ENCODE measurements at places on chromosomes 2 and 18.

GRCh38 chr2:31081492-31081891, 56.7 kb downstream of the GALNT14 start:
- DNase-seq, result no peak

DNA sequence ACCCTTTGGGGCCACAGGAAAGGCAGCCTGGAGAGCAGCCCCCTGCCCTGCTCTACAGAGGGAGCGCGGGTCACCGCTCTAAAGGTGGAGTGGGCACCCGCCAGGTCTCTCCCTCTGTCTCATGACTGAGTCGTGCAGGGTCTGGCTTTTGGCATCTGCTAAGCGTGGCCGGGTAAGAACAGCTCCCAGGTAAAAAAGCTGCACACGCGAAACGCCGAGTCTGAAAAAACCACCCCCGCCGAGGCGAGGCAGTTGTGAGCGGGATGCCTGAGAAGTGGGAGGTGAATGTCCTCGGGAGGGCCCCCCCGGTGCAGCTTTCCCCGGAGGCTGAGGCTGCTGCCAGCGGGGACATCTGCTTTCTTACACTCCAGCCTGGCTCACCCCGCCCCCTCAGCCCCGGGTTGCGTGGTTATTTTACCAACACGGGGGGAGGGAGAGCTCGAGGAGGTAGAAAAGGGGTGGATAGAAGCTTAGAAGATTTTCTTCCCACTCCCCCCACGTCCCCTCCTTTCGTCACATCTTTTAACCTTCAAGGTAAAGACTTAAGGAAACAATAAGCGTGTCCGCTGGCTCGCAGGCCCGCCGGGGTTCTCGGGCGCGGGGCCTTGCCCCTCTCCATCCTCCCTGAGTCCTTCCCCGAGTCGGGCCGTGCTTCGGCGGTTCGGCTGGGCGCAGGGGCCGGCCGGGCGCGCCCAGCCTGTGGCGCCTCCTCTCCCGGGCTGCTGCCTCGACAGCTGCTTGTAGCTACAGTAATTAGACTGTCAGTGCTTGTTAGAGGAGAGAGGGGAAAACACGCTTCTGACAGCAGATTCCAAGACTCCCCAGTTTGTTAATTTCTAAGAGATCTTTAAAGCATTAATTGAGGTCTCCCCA, 70.6 kb upstream of the PSMD14 start:
- peak; percentile 41 for DNase-seq

GRCh38 chr2:43005245-43005974, 213.0 kb upstream of the HAAO start:
- no peak for DNase-seq

GRCh38 chr2:127255146-127255545, 35.0 kb upstream of the CYP27C1 start:
- no peak for DNase-seq

DNA sequence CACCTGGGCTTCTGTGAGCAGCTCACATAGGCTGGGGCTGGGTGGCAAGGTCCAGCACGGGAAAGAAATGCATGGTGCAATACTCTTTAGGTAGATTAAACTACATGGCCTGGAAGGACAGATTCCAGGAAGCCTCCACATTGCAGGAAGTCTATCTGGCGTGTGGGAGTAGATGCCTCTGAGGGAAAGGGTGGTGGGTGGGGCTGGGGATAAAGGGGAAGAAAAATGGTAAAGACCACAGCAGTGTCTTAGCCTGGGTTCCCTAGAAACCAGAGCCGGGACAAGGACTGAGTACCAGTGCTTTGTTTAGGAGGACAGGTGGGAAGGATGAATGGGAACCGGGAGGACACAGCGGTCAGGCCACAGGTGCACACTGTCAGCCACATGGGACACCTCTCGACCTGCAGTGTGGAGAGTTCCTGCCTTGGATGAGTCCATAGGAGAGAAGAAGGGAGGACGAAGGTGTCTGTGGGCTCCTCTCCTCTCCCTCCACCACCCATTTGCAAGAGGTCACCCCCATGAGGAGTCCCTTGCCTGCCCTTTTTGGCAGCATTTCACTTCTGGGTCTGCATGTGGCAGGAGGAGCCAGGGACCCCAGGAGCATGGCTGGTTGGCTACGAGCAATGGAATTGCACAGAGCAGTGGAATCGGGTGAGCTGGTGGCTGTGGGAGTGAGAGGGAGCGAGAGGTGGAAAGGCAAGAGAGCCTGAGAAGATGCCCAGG, 91.5 kb upstream of the HS6ST1 start:
- DNase-seq, result no peak

- DNase-seq, result no peak
Measured at GRCh38 chr2:18525236-18525635, 35.2 kb downstream of the RDH14 start.

DNA sequence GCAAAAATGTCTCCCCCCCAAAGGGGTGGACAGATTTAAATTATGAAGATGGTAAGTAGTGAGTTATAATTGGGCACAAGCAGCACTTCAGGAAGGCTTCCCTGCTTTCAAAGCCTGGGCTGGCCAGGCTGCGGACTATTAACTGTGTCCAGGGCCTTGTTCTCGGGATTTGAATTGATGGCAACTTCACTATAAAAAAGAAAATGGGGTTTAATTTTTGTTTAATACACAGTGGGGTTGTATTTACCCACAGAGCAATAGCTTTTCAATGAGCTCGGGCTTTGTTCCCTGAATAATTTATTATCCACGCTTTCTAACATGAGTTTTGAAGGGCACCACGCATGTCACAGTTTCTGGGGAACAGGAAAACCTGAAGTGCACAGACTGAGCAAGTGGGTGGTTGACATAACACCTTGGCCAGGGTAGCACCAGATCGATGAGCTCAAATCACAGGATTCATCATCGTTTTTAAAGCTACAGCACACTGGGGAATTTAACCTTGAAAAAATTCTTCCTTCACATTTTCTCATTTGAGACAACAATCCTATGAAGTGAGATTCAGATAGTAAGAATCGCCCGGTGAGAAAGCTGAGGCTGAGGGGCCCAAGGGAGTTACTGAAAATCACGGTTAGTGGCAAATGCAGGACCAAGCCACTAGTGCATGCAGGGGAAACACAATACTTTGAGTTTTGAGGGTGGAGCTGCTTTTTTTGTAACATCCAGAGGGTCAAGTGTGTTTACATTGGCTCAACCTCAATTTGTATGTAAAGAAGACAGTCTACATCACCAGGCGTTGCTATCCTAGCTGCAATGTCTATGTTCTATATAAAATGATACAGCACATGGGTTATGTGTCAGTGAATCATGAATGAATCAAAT, 28.9 kb upstream of the LMAN1 start:
- no peak for DNase-seq

DNA sequence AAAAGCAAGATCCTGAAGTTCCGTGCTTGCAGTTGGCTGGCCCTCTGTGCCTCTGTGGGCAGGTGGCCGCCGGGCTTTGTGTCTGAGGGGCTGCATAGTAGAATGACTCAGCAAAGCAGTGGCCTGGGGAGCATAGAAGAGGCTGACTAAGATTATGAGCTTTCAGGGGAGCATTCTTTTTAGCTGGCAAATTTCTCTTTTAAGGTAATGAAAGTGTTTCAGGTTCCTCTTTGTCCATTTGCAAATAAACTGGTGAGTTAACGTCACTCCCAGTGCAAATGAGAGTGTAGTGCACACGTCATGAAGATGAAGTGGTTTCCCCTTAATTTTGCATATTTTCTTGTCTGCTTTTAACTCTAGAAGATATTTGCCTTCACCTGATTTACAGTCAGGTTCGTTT, 98.6 kb downstream of the BCL2L11 start:
- no peak for DNase-seq

- DNase-seq, result no peak
Measured at GRCh38 chr2:99682275-99683060, 192.7 kb upstream of the REV1 start.

DNA sequence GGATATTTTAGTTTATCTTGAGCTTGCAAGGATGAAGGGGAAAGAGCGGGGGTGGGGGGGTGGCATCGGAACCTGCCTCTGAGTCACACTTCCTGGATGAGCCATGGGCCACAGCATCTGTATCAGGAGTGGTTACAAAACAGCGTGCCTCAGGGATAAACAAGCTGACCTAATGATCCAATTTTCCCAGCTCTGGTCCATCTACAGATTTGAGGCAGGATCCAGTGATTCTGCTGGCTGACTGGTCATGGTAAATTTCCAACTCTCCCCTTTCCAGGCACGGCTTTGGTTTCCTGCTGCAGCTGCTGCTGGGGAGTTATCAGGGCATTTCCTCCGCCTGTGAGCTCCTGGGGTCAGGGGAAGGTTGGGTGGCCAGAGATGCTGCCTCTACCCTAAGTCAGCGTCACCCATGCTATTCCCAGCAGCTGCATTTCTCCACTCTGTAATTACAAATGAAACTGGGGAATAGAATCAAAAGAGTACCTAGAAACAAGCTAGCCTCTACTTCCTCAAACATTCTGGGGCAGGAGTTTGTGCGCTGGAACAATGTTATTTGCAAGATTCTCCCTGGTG, 4.7 kb upstream of the HPCAL1 start:
- DNase-seq, result peak; percentile 60

- DNase-seq, result peak; percentile 72
Measured at GRCh38 chr2:88638743-88639142, 11.5 kb upstream of the EIF2AK3 start.

DNA sequence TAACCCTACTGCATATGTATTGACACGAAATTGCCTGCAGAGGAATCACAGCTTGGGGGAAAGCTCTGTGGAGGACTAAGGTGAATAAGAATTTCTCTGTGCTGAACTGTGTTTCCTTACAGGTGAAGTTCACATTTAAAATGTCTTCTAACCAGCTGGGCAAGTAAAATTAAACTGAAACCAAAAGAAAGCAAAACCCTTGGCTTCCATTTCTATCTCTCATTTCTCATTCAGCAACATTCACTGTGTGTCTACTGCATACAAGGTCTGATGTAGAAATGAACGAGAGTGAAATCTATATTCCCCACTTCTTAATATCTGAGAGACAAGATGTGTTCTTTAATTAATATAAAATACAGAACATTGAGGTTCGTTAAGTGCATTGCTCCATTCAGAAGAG, 397.3 kb downstream of the SOX11 start:
- no peak for DNase-seq

GRCh38 chr2:111007757-111008688, 112.7 kb upstream of the BCL2L11 start:
- DNase-seq, result no peak

- no peak for DNase-seq
Measured at GRCh38 chr2:236971919-236972381, 113.7 kb upstream of the COPS8 start.

DNA sequence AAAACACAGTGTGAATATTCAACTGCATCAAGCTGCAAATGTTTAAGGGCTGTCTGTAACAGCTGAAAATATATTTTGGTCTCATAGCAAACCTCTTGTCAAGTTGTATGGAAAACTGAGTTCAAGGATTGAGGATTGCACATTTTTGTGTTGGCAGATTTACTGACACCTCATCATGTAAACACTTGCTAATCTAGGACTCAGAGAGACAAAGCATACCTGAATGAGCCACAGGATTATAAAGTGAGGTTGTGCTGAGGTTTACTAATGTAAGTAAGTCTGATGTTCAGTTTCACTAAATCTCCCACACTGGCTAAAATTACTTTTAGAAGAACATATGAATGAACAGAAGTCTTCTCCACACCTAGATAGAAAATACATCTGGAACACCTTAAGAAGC, 1993.1 kb upstream of the CELF4 start:
- DNase-seq, result no peak

DNA sequence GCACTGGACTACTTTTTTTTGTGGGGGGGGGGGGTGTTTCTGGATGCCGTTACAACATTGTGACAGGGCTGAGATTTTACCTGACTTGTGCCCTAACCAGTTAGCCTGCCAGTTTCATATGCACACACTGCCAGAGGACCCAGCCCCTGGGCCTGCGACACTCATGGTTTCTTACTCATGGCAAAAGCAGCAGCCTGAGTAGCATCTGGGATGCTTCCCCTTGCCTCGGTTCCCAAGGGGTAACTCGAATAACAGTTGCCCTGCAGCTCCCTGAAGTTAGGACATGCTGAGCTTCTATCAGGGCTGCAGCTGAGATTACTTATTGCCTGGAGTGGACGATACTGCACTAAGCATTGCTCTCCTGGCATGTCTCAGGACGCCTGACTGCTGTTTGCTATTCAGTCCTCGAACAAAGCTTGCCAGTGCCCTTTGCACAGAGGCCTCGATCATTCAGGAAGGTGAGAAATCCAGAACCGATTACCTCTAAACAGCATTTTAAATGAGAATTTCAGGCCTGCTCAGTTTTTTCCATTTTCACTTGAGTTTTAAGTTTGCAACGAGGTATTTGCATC, 47.9 kb downstream of the TRPM8 start:
- DNase-seq, result no peak

- no peak for DNase-seq
Measured at GRCh38 chr2:1421731-1422130, 8.5 kb downstream of the TPO start.

- no peak for DNase-seq
Measured at GRCh38 chr2:113283704-113284284, 5.1 kb upstream of the PAX8 start.

GRCh38 chr2:164808776-164809175, 32.8 kb downstream of the COBLL1 start:
- DNase-seq, result no peak

DNA sequence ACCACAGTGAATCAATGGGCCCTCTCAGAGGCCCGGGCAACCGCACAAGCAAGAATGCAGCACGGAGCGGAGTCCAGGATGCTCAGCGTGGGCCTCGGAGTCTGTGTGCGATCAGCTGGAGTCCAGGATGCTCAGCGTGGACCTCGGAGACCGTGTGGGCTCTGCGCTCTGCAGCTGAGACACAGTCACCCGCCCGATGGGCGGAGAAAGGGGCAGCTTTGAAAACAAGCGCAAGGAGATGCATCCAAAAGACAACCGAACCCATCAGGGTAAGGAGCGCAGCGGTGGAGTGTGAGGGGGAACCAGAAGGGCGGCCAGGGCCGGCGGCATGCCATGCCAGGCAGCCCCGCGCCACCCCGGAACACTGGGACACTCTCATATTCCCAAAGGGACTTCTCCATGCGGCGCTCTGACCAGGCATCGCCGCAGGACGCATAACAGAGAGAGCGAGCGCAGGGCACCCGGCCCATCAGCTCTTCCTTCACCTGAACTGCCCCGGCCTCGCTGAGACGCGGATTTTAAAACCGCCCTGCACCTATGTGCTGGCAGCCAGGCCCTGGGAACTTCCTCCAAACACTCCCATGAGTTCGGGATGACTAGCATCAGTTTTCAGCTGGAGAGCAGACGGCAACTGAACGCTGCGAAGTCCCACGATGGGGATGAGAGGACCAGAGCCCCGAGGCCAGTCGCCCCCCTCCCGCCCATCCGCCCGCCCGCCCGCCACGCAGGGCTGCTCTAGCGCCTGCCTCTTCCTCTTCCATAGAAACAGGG, 44.7 kb downstream of the MC5R start:
- no peak for DNase-seq

DNA sequence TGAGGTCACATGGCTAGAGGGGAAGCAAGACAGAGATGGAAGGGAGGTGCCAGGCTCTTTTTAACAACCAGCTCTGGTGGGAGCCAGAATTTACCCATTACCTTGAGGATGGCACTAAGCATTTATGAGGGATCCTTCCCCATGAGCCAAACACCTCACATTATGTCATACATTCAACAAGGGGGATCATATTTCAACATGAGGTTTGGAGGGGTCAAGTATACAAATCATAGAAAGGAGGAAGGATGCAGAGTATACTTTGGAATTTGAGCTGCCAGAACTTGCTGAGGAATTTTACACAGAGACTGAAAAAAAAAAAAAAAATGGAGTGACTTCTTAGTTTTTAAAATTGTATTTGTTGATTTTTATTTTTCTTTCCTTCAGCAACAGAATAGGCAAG, 891.4 kb downstream of the CCDC85A start:
- no peak for DNase-seq

- DNase-seq, result no peak
Measured at GRCh38 chr2:108619925-108620620, 85.8 kb downstream of the LIMS1 start.
